MCF 10A (cell line): ENCODE measurements at places on chromosomes 3 and 15. TPM values are rescaled to one million over a fixed set of nuclear protein-coding genes. Genes with fewer than 3 reads are reported as not detected.

- peaks cover 26% of the 10 kb centered on the region for H3K4me1 ChIP-seq
- peaks cover 25% of the 10 kb centered on the region for H3K36me3 ChIP-seq
- DNase-seq: peak; percentile 79
- H3K4me3 ChIP-seq: no peak overlapping the region
- H3K27me3 ChIP-seq: no peaks in the 10 kb centered on the region
These were observed 72.3 kb downstream of the PIAS1 start for GRCh38 chr15:68126396-68126795.

DNA sequence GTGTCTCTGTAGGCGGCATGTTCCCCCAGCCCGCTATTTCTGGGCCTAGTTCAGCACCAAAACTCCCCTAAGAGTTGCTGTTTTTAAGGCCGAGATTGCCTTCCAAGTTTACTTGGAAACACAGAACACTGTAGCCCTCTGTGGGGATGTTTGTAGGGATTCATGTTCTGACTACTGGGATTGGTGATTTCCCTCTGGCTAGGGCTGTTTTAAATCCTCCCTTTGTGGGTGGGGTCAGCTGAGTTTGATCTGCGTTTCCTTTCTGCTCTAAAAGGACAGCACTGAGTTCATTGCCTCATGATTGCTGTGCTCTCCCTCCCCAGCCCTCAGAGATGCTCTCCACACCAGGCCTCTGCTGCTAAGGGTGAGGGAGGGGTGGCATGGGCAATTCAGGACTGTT lies 640.6 kb upstream of the DPPA4 start:
- H3K4me1 ChIP-seq: no peaks in the 10 kb centered on the region
- H3K4me3 ChIP-seq: no peak overlapping the region
- no peak for DNase-seq
- no peaks in the 10 kb centered on the region for H3K36me3 ChIP-seq
- no peak overlapping the region for H3K27ac ChIP-seq
- H3K27me3 ChIP-seq: no peaks in the 10 kb centered on the region

DNA sequence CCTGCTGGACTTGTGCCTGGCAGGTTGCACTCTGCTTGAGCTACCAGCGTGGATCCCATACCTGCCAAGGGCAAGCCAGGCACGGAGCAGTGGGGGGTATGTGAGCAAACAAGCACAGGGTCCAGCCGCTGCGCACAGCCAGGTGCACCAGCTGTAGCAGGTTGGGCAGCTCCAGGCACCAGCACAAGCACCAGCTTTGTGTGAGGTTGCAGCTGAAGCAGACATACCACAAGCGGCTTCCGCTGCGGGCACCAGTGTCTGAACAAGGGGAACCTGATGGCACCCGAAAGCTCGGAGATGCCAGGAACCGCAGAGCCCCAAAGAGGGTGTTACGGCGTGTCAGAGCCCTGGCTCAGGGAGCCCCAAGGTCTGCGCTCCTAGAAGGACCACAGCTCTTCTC lies 472.7 kb upstream of the ARL6 start:
- H3K27ac ChIP-seq: no peak overlapping the region
- no peaks in the 10 kb centered on the region for H3K36me3 ChIP-seq
- DNase-seq: no peak
- H3K4me3 ChIP-seq: no peak overlapping the region
- peaks cover 15% of the 10 kb centered on the region for H3K27me3 ChIP-seq

DNA sequence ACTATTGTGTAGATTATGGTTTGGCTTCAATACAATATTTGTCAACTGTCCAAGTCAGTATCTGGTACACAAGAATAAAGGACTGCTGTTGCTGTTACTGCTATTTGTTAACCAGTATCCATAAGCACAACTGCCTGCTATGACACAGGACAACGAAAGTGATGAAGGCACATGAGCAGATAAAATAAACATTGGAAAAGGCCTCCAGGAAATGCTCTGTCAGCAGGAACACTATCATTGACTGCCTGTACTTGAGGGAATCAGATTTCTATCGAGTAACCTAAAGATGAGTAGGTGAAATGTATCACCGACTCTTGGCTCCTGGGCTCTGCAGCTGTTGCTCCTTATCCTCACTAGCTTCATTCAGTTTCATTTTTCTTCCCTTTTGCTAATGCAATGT lies 56.5 kb downstream of the FMN1 start:
- no peak overlapping the region for H3K27ac ChIP-seq
- H3K27me3 ChIP-seq: no peaks in the 10 kb centered on the region
- no peaks in the 10 kb centered on the region for H3K36me3 ChIP-seq
- no peak overlapping the region for H3K4me3 ChIP-seq
- no peaks in the 10 kb centered on the region for H3K4me1 ChIP-seq

- H3K4me3 ChIP-seq: no peak overlapping the region
- no peak for DNase-seq
- no peaks in the 10 kb centered on the region for H3K4me1 ChIP-seq
- H3K27ac ChIP-seq: no peak overlapping the region
- H3K27me3 ChIP-seq: no peaks in the 10 kb centered on the region
These were observed 58.5 kb upstream of the TRIM71 start for GRCh38 chr3:32759342-32759741.

GRCh38 chr3:53426918-53427317 lies 67.5 kb upstream of the CACNA1D start:
- no peak overlapping the region for H3K4me3 ChIP-seq
- H3K4me1 ChIP-seq: no peaks in the 10 kb centered on the region
- DNase-seq: no peak
- H3K27me3 ChIP-seq: peaks cover 32% of the 10 kb centered on the region
- H3K27ac ChIP-seq: no peak overlapping the region

- no peaks in the 10 kb centered on the region for H3K36me3 ChIP-seq
- no peak overlapping the region for H3K4me3 ChIP-seq
- no peaks in the 10 kb centered on the region for H3K4me1 ChIP-seq
- no peaks in the 10 kb centered on the region for H3K27me3 ChIP-seq
These were observed 116.7 kb downstream of the ARRDC4 start for GRCh38 chr15:98077186-98077585.

GRCh38 chr15:69668039-69668705 lies 215.6 kb downstream of the RPLP1 start:
- no peak for DNase-seq
- H3K27ac ChIP-seq: no peak overlapping the region
- H3K4me1 ChIP-seq: no peaks in the 10 kb centered on the region
- H3K27me3 ChIP-seq: peaks cover under 1% of the 10 kb centered on the region
- no peaks in the 10 kb centered on the region for H3K36me3 ChIP-seq

DNA sequence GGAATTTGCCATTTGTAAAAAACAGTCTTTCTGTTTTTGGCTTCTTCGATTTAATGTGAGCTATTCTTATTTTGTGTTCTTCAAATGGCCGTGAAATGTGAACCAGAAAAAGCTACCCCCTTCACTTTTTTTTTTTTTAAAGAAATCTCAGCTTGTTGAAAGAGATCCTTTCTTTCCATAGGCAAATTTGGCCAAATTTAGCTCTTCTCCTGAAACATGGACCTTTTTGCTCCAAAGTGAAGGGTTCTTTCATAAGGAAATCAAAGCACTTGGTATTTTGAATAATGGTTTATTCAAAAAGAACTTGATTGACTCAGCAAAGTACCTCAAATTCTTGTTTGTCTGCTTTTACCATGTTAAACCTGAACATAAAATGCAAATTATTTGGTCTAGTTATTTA lies 10.1 kb downstream of the RCN2 start:
- peaks cover 81% of the 10 kb centered on the region for H3K36me3 ChIP-seq
- H3K4me3 ChIP-seq: no peak overlapping the region
- peaks cover 2% of the 10 kb centered on the region for H3K4me1 ChIP-seq
- H3K27ac ChIP-seq: no peak overlapping the region
- DNase-seq: no peak
- no peaks in the 10 kb centered on the region for H3K27me3 ChIP-seq

- peaks cover 5% of the 10 kb centered on the region for H3K4me1 ChIP-seq
- no peak overlapping the region for H3K4me3 ChIP-seq
- no peak overlapping the region for H3K27ac ChIP-seq
These were observed 114.6 kb upstream of the TSC22D2 start for GRCh38 chr3:150293401-150294001.

- H3K27ac ChIP-seq: no peak overlapping the region
- H3K27me3 ChIP-seq: no peaks in the 10 kb centered on the region
- H3K4me3 ChIP-seq: no peak overlapping the region
- DNase-seq: peak; percentile 49
- peaks cover 4% of the 10 kb centered on the region for H3K4me1 ChIP-seq
- H3K36me3 ChIP-seq: no peaks in the 10 kb centered on the region
These were observed 665.4 kb upstream of the CBLB start for GRCh38 chr3:106534206-106534605.

Gene SYNPR
- total RNA-seq: not detected in 2 replicates

Gene DOCK3
- total RNA-seq: 0.14 and 0.34 TPM in 2 replicates

Gene ITGB5
- 100 and 101 TPM in 2 replicates for total RNA-seq

Gene FRG2C
- total RNA-seq: not detected in 2 replicates

Gene SNX22
- 0.16 and 0.25 TPM in 2 replicates for total RNA-seq

Gene PRRT3
- 0.83 and 1.3 TPM in 2 replicates for total RNA-seq

Gene C3orf22
- total RNA-seq: not detected in 2 replicates

Gene KLHL40
- not detected in 2 replicates for total RNA-seq

Gene SYNM
- total RNA-seq: 0.12 TPM in 2 replicates

Gene HTR3E
- not detected in 2 replicates for total RNA-seq
